8988T (cell line): ENCODE measurements at places on chromosomes 5 and 9.

DNA sequence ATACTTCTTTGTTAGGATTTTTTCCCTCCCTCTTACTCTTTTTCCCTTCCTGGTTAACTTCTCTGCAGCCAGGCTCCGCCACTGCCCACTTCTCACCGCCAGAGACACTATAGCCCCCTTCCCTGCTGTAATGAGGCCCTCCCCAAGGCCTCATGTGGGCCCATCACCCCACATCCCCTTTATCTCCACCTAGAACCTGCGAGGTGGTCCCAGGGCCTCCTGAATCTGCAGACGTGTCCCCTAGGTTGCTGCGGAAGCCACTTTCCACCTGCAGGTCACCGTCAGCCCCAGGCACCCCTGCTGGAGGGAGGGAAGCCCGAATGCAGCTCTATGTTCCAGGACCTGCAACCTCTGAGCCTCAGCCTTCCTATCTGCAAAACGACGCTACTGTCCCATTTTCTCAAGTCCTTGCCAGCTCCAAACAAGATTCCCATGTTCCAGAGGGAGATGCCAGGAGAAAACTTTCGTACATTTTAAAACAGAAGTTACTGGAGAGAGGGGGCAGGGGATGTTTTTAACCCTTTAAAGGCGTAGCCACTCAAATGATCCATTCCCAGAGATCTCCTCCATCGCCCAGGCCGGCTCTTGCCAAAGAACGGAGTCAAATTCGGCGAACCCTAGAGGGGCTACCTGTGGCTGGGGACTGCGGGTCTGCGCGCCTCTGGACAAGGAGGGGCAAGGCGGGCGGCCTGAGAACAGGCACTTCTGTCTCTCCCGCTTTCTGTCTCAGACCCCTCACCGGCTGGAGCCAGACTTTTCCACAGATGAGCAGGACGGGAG lies 929 bp downstream of the SH3PXD2B start:
- DNase-seq = peak; percentile 57

DNA sequence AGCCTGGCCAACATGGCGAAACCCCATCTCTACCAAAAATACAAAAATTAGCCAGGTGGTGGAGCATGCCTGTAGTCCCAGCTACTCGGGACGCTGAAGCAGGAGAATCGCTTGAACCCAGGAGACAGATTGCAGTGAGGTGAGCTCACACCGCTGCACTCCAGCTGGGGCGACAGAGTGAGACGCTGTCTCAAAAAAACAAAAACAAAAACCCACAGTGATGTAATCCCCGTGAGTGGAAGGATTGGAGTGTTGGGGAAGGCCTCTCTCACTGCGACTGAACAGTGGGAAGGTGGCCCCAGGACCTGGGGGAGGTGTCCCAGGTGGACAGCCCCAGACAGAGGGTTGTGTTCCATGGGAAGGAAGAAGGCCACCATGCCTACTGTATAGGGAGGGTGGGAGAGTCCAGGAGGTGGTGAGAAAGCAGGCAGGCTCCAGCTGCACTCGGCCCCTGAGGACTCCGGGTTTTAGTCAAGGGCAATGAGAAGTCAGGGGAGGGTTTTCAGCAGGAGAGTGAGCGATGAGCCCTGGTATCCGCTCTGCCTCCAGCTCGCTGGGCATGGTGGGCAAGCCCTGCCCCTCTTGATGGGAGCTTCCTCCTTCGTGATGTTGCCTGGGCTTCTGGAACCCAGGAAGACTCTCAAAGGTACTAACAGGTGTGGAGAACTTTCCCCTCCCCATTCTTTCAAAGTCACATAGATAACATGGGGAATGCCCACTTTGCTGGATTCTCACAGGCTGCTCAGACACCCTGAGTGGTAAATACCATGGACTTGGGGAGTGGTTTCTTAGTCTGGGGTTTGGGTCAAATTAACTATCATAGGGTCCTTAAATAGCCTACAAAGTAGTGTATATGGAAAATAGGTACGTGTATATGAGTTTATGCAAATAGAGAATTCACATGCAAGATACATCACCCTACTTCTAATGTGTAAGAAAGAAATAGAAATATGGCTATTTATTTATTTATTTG lies 74.7 kb downstream of the PPARGC1B start:
- no peak for DNase-seq

DNA sequence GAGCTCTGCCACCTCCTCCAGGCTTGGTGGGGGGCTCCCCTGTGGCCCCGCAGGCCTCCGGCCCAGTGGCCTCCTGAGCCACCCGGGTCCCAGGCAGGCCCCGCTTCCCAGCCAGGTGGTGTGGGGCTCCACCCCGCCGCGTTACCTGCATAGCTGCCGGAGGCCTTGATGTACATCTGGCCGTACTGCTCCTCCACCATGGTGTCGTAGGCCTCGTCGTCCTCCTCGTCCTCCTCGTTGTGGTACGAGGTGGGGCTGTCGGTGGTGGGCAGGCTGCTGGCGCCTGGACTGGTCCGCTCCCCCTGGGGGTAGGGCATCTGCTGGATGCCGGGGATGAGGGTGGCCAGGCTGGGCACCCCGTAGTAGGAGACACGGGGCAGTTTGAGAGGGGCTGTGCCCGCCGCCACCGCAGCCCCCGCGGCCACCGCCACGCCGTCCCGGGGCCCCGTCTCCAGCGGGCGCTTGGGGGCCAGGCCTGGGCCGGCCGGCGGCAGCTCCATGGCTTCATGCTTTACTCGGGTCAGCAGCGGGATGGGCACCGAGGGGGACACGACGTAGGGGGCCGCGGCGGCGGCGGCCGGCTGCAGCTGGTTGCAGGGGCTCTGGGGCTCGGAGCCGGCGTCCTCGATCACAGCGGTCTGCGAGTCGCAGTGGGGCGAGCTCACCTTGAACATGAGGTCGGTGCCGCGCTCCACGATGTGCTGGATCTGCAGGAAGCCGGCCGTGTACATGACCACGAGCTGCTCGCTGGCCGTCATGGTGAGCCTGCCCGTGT lies 45.4 kb downstream of the NACC2 start:
- DNase-seq = no peak

GRCh38 chr9:70304810-70305209 lies 46.0 kb downstream of the SMC5 start:
- no peak for DNase-seq

DNA sequence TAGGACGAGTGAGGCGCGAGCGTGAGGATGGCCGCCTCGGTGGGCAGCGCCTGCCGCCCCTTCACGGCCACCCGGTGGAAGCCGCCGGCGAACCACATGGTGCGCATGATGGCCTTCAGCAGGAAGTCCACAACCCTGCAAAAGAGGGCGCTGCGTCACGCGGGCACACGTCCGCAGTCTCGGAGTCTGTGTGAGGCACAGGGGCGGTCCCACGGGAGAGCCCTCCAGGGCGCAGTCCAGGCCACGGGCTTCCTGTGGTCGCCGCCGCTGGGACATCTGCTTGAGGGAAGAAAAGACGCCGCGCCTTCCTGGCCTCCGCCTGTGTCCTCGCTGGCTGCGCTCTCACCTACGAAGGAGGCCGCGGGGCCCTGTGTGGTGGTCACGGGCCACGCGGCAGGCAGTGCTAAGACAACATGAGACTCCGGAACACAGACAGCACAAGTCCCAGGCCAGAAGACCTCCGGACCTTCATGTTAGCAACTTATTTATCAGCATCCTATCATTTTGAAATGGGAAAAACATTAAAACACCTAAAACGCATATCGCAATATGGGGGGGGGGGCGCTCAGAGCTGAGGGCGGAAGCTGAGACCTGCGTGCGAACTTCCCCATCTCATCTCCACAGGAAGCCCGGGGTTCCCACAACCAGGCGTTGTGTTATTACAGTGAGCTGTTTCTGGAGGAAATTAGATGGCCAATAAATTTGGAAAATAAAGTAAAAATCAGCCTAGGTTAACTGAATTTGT lies 28.8 kb downstream of the LPCAT1 start:
- no peak for DNase-seq

- DNase-seq = no peak
Observed at GRCh38 chr5:149623473-149623872, 42.2 kb downstream of the ARHGEF37 start.

DNA sequence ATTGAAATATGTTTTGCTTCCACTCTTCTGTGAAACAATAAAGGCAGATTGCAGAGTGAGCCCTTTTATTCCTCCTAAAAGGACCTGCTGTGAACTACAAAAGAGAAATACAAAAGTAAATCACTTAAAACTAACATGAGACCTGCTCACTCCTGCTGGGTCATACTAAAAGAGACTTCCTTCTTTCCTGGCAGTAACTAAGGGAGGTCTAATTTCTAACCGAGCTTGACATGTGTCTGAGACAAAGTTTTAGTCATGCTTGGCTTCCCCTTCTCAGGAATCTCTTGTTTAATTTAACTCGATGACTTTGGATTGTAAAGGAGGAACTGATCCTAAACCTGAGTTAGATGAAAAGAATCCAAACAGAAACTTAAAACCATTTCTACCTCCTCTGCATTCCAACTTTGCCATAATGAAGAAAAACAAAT lies 86.4 kb upstream of the CDH6 start:
- no peak for DNase-seq

DNA sequence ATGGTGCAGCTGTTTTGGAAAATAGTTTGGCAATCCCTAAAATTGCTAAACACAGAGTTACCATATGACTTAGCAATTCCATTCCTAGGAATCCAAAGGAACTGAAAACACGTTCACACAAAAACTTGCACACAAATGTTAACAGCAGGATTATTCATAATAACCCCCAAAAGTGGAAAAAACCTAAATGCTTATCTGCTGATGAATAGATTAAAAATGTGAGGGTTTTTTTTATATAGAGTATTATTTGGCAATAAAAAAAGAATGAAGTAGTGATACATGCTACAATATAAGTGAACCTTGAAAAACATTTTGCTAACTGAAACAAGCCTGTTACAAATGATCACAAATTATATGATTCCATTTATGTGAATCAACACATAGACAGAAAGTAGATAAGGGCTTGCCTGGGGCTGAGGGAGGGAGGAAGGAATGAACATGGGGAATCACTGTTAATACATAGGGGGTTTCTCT lies 45.1 kb upstream of the TRIO start:
- no peak for DNase-seq

- DNase-seq = no peak
Observed at GRCh38 chr5:77031891-77032290, 1.7 kb downstream of the AGGF1 start.

DNA sequence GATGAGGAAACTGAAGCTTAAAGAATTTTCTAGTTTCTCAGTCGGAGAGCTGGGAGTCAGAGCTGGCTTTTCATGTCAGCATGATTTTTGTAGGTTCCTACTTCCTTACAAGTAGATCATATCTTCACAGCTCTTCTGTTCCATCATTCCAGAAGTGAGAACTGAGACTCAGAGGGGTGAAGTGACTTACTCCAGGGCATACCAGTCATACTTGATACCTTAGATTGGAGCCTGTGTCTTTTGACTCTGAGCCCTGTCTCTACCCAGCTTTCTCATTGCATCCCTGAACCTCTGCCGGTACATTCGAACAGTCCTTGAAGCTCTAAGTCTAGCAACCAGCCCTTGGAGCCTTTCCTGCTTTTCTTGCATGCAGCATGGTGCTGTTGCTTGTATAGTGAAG lies 53.3 kb downstream of the MCCC2 start:
- no peak for DNase-seq

DNA sequence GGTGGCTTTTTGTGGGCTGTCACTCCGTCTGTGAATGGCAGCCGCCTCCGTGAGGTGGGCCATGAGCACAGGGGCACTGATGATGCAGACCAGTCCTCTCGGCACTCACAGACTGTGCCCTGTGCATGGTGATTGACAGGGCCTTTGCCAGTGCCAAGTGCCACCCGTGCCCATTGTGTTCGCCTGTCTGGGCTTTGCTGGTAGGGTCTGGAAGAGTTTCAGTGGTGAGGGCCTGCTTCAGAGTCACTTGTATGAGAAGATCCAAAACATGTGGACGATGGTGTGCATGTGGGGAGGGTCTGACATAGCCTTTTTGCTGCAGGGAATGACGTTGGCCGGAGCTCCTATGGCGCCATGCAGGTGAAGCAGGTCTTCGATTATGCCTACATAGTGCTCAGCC lies 34.9 kb downstream of the TENT4A start:
- no peak for DNase-seq

DNA sequence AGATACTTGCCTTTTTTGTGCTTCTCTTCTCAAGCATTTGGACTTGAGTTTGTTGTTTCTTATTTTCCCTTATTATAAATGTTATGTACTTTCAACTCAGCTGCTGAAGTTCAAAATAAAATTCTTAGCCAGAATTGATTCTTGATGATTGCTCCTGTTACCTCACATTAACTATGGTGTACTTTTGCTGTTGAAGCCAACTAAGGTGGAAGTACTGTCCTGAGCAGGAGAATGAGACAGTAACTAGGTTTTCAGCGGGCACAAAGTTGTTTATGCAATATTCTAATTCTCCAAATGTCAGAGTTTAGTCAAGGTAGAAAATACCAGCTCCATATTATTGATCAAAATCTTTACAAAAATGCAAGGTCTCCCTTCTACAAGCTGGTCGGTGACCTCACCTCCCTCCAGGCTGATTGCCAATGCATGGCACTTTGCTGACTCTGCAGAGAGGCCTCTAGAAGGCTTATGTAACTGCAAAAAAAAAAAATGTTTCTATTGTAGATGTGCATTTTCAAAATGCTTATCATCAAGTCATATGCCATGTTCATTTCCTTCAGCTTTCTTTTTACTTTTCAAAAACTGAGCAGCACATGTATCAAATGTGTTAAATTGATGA lies 1783.5 kb upstream of the WWC1 start:
- no peak for DNase-seq

DNA sequence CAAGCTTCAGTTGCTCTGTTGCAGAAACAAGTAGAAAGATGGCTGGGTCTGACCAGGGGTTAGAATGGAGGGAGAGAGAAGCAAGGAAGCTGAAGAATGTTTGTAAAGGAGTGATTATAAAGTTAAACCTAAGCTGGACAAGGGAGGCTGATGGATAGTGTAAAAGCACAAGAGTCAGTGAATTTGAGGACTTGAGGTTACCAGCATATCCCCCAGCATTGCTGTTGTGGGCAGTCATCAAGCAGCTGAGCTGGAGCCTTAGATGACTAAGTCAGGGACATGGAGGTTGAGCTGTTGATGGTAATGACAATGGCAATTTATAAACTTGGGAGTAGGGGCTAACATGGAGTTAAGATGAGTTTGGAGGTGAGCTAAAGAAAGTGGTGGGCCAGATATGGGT lies 131.5 kb downstream of the ERCC6L2 start:
- DNase-seq = no peak

- DNase-seq = no peak
Observed at GRCh38 chr5:127805448-127805847, 102.3 kb downstream of the CCDC192 start.

- no peak for DNase-seq
Observed at GRCh38 chr9:114007991-114008666, 70.0 kb downstream of the AMBP start.

- no peak for DNase-seq
Observed at GRCh38 chr5:146103594-146103993, 1.8 kb downstream of the PLAC8L1 start.

- DNase-seq = no peak
Observed at GRCh38 chr5:169521366-169521983, 62.1 kb upstream of the SPDL1 start.

GRCh38 chr5:154728939-154729588 lies 26.1 kb upstream of the LARP1 start:
- no peak for DNase-seq

- no peak for DNase-seq
Observed at GRCh38 chr5:93252165-93252564, 328.9 kb downstream of the NR2F1-AS1 start.

GRCh38 chr9:72721067-72721466 lies 199.7 kb downstream of the TMC1 start:
- DNase-seq = no peak
